ENCODE measurements at places on chromosomes 3 and 15.

- no peak for DNase-seq
These were observed 809.7 kb downstream of the NR2F2 start for GRCh38 chr15:97140216-97140615.

- no peak for DNase-seq
These were observed 289.5 kb upstream of the RGMA start for GRCh38 chr15:93378558-93378957.

GRCh38 chr3:169661361-169662131 lies 2.0 kb downstream of the MECOM start:
- no peak for DNase-seq

- DNase-seq, result no peak
These were observed 57.5 kb upstream of the LMOD3 start for GRCh38 chr3:69179740-69180372.

DNA sequence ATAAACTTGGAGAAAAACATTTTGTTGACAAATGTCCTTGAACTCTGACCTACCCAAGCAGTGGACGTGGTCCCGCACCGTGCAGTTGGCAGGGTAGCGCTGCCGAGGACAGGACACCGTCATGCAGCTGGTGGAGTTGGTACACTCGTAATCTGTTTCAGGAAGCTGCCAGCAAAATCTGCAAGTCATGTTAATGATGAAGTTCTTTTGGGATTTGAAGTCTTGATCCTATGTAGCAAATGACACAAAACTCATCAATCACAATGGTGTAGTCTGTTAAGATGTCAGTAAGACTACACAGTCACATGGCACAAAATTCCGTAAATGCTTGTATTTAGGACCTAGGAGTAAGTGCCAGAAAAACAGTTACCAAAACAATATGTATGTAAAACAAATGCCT lies 5.5 kb downstream of the TM2D3 start:
- no peak for DNase-seq

GRCh38 chr3:119492128-119492527 lies 6.2 kb upstream of the TIMMDC1 start:
- no peak for DNase-seq

DNA sequence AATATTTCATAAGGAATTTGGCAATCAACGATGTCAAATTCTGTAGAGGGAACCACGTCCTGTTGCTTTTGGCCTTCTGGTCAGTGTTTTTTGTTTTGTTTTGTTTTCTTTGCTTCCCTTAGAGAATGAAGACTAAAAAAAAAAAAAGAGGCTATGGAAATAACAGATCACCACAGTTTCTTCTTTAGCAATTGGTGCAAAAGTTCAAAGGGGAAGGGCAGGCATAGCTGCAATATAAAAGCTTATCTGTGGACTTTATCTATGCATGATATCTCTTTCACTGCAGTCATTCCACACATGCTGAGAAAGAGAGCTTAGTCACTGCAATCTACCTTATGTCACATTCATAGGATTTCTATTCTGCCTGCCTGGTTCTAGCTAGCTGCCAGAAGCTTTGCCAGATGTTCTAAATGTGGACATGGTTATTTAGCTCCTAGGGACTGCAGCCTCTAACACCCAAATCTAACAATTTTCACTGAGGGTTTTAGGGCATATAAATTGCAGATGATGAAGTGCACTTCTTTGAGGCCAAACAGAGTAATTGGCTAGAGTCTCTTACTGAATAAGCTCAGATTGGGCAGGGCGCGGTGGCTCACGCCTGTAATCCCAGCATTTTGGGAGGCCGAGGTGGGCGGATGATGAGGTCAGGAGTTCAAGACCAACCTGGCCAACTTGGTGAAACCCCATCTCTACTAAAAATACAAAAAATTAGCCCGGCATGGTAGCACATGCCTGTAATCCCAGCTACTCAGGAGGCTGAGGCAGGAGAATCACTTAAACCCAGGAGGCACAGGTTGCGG lies 637.2 kb downstream of the NTRK3 start:
- no peak for DNase-seq

Data from stimulated activated CD4-positive, alpha-beta T cell treated with anti-CD3 and anti-CD28 coated beads, Interleukin-4, amount 100 ng/mL, for 24 hours (primary cell).